Islet precursor cell (in vitro differentiated cells): ENCODE measurements at places on chromosomes 5 and 9.

DNA sequence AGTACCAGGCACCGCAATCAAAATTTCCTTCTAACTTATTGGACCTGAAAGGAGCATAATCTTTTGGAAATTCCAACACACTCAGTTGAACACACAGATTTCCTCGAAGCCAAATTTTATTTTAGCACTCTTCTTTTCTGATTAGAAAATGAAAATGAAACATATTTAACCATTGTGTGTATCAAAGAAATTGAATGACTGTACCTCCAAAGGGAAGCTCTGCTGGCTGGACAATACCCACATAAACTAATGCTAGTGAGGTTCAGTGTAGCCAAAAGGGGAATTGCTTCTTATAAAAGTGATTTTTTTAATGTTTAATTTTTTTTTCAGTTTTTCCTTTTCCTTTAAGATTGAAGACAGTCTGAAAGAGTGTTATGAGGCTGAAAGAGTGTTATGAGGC is 239.6 kb upstream of the NREP start:
- no peak for DNase-seq

- DNase-seq = no peak
Observed at GRCh38 chr9:87694236-87694755, 31.6 kb upstream of the CTSL start.

- DNase-seq = no peak
Observed at GRCh38 chr9:33351547-33351946, 50.8 kb downstream of the AQP7 start.

DNA sequence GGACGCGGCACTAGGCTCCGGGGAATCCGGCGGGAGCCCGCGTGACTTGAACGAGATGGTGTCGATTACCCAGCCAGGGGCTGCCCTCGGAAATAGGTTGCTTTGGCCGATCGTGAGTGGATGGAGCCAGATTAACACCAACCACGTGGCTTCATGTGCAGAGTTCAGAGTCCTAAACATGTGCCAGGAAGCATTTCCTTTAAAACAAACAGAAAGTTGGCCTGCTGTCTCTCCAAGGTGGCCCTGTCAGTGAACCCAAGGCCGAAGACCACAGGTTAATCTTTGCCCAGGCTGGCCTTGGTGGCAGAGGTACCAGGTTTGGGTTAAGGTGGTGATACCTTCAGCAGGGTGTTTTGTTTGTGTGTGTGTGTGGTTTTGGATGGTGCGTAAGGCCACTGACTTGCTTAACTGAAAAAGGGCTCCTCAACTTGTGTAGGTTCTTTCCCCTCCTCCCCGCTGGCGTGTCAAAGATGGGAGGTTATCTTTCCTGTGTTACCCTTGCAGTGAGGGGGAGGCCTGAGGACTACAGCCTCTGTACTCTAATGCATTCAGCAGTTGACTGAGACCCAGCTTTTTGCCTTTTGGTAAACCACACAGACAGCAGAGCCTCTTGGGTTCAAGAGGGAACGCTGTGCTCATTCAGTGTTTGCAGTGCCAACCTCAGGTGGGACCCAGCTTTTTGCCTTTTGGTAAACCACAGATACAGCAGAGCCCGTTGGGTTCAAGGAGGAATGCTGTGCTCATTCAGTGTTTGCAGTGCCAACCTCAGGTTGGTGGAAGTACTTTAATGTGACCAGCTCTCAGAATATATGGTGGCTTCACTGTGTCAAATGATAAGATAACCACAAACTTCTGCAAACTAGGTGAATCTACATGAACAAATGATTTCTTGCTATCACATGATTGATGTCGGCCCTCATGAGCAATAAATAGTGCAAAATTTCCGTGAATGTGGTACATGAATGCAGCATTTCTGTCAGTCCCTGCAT is 1.4 kb downstream of the IQGAP2 start:
- no peak for DNase-seq

DNA sequence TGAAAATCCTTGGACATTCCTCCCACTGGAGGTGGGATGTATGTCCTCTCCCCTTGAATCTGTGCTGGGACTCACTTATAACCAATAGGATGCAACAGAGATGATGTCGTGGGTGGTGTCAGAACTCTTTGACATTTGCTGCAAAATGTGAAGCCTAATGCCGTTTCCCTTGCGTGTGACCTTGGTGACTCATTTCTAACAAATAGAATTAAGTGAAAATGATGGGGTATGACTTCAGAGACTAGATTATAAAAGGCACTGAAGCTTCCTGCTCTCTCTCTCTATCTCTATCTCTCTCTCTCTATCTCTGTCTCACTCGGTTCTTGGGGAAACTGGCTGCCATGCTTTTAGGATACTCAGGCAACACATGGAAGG is 126.1 kb upstream of the STC2 start:
- peak; percentile 71 for DNase-seq

GRCh38 chr5:78586251-78586650 is 62.3 kb downstream of the LHFPL2 start:
- no peak for DNase-seq

DNA sequence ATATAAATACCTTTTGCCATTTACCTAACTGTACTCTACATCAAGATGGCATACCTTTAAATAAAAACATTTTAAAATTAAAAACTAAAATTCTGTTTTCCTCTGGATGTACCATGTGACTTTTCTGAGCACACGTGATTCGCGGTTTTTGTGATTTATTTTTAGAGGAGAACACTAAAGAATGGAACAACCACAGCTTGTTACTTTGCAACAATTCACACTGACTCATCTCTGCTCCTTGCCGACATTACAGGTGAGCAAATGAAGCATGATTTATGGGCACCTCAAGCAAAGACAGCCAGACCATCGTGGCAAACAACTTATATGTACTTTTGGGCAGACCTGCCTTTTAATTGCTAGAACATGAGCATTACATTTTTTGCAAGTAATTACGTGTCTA is 61.3 kb downstream of the GDA start:
- no peak for DNase-seq

DNA sequence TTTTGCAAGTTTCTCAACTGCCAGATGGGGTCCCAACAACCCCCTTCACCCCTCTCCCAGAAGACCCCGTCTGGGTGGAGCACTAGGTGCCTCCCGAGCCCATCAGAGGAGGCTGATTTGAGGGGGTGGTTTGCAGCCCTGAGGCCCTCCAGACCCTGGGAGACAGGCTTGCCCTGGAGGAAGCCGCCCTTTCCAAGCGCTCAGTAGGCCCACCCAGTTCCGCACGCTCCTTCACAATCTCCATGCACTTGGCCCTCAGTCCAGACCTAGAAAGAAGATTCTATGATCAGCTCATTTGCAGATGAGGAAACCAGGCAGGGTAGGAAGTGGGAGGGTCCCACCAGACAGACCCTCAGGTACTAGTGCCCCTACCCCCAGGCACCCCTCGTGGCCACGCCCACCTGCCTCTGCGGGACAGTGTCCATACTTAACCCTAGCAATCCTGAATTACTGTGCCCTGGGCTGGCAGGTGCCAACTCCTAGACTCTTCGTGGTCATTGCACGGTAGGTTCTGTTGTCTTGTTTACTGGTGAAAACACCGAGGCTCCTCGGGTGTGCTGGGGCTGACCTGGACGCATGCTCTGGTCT is 22.3 kb downstream of the OR2V1 start:
- DNase-seq = no peak

GRCh38 chr5:111374380-111374779 is 138.0 kb downstream of the STARD4 start:
- DNase-seq = no peak

DNA sequence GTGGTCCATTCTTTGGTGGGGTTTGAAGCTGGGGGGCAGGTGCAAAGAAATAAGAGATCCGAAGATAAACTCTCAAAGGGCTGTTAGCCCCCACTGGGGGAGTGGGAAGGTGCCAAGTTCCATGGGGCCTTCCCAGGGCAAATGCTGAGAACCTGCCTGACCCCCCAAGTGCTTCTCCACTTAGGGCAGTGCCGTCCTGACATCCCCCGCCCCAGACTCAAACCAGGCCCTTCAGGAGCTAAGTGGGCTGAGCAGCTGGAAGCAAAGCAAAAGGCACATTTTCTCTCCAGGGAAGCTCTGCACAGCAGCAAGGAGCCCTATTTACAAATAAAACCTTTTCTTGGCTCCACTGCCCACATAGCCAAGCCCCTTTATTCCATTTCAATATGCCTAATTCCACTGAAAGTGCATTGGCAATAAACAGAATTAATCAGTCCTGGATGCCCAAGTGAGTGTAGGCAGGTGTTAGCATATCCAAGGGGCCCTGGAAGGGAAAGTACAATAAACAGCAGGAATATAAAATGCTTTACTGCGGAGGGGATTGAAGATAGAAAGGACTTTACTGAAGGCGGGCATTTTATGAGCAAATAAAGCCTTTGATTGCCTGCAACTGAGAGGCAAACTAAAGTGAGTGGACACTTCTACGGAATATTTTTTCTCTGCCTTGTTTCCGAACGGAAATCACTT is 44.6 kb downstream of the WHRN start:
- peak; percentile 19 for DNase-seq

DNA sequence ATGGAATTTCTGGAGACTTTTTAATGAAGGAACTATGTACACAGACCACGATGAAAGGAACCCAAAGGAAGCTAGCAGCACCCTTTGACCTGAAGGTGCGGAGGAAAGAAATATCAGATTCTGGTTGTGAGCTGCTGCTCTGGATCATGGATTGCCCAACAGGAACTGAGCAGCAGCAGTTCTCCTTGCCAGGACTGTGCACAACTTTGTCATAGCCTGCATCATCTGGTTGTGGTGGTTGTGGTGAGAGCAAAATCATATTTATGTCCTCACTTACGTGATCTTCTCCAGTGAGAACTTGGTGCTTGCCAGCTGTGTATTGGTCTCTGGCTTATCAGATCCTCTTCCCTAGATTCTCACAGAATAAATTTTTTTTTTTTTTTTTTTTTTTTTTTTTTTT is 70.7 kb upstream of the LPAR1 start:
- no peak for DNase-seq

- DNase-seq = no peak
Observed at GRCh38 chr5:80822640-80823039, 137.5 kb upstream of the RASGRF2 start.

DNA sequence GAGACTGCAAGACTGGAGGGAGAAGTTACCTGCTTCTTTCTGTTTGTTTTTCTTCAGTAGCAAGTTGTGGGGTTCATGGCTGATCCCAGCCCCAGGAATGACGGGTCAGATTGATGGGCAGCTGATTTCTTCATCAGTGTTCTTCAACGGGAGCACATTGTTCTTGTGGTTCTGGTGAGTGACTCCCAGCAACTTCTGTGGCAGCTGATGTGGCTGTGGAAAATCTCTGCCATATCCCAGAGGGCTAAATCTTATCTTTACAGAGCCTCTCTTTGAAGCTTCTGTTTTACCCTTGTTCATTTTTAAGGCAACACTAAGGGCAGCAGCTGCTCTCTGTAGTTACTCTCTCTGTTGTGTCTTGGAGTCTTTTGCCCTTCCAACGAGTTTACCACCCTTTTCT is 710.3 kb downstream of the PRELID2 start:
- DNase-seq = no peak

- no peak for DNase-seq
Observed at GRCh38 chr5:1005904-1006655, 2.5 kb upstream of the NKD2 start.

DNA sequence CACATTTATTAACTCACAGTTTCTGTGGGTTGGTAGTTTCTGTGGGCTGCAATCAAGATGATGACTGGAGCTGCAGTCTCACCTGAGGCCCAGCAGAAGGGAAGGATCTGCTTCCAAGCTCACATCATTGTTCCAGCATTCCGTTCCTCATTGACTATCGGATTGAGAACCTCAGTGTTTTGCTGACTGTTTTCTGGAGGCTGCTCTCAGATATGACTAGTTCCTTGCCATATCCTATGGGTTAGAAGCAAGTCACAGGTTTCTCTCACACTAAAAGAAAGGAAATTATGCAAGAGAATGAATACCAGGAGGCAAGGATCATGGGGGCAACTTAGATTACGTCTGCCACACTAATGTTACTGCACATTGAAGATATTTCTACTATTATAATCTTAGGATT is 6.3 kb upstream of the ERAP1 start:
- DNase-seq = no peak

GRCh38 chr9:124291801-124292396 is 34.1 kb downstream of the NEK6 start:
- DNase-seq = no peak

- no peak for DNase-seq
Observed at GRCh38 chr5:72271702-72272101, 48.3 kb downstream of the MRPS27 start.

GRCh38 chr5:39605588-39606575 is 181.1 kb upstream of the DAB2 start:
- no peak for DNase-seq

DNA sequence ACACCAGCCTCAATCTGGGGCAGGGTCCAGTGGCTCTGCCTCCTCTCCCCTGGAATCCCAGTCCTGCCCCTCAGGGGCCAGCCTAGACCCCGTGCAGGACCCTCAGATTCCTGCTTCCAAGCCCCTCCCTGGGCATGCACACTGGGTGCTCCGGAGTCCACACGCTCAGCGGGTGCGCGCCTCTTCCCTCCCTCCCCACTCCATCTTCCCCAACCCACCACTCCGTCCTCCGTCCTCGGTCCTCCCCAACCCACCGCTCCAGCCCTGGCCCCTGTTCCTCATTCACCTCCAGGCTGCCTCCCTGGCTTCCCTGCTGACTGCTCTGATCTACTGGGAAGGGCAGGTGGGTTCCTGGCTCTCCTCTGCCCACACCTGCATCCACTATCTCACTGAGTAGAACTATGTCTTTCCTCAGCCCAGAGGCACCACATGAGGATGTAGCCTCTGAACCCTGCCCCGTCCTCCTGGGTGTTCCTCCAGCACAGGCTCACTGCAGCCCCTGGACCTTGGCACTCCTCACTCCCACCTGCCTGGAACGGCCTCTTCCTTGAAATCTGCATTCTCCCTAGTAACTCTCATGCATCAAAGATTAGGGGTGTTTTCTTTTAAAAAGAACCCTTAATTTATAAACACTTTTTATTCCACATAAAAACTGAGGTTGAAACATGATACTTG is 92.8 kb downstream of the CAMSAP1 start:
- no peak for DNase-seq

GRCh38 chr9:137902646-137903045 is 25.1 kb downstream of the CACNA1B start:
- DNase-seq = no peak

GRCh38 chr5:37816331-37816730 is 23.5 kb downstream of the GDNF start:
- DNase-seq = no peak

- no peak for DNase-seq
Observed at GRCh38 chr5:17184588-17184987, 32.8 kb upstream of the BASP1 start.
